ENCODE measurements at places on chromosomes 11 and 22. TPM values are rescaled to one million over a fixed set of nuclear protein-coding genes. Genes with fewer than 3 reads are reported as not detected.
A peak's percentile ranks its signal among the peaks of the same experiment; 100 is the strongest.

Gene MRGPRX2
- not detected for total RNA-seq

GRCh38 chr11:109769858-109770257, 323.3 kb upstream of the ZC3H12C start:
- no peaks in the 10 kb centered on the region for H3K27me3 ChIP-seq
- H3K4me1 ChIP-seq = no peaks in the 10 kb centered on the region
- H3K4me3 ChIP-seq = no peak overlapping the region
- no peak overlapping the region for H3K27ac ChIP-seq

- H3K27ac ChIP-seq = peak within 1 kb of the TSS; percentile 25
- no peak within 1 kb of the TSS for H3K4me3 ChIP-seq
- H3K4me1 ChIP-seq = no peaks in the 10 kb centered on the region
- H3K27me3 ChIP-seq = peaks cover 2% of the 10 kb centered on the region
Measured at GRCh38 chr22:26656891-26657851, at the start of gene MIAT. Gene MIAT, plus strand, starts transcription at chr22:26657588.

Gene OSBPL5
- 4.9 TPM for total RNA-seq

DNA sequence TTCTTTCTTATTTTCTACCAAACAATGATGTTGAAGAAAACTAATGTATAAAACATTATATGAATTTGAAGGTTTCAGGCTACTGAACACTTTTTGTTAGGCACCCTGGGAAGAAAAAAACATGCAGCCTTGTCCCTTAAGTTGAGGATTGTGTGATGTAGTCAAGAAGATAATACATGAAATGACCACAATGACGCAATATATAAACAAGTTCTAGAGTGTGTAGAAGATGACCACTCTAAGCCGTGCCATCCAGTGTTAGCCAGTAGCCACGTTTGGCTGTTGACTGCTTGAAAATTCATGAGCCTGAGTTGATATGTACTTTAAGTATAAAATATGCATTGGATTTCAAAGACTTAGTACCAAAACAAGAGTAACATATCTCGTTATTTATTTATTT, 16.2 kb downstream of the SWAP70 start:
- H3K27me3 ChIP-seq = no peaks in the 10 kb centered on the region
- H3K36me3 ChIP-seq = no peaks in the 10 kb centered on the region
- H3K4me3 ChIP-seq = no peak overlapping the region
- no peak for DNase-seq

Gene POU2AF2
- total RNA-seq = not detected

- H3K4me3 ChIP-seq = no peak overlapping the region
- H3K36me3 ChIP-seq = no peaks in the 10 kb centered on the region
- H3K27me3 ChIP-seq = no peaks in the 10 kb centered on the region
- H3K27ac ChIP-seq = no peak overlapping the region
- peak; percentile 76 for DNase-seq
Measured at GRCh38 chr11:57345555-57346211, 7.5 kb downstream of the P2RX3 start.

- H3K4me3 ChIP-seq = no peak overlapping the region
- H3K36me3 ChIP-seq = no peaks in the 10 kb centered on the region
- no peak overlapping the region for H3K27ac ChIP-seq
- no peaks in the 10 kb centered on the region for H3K27me3 ChIP-seq
Measured at GRCh38 chr11:35404388-35404775, 15.0 kb downstream of the SLC1A2 start.

DNA sequence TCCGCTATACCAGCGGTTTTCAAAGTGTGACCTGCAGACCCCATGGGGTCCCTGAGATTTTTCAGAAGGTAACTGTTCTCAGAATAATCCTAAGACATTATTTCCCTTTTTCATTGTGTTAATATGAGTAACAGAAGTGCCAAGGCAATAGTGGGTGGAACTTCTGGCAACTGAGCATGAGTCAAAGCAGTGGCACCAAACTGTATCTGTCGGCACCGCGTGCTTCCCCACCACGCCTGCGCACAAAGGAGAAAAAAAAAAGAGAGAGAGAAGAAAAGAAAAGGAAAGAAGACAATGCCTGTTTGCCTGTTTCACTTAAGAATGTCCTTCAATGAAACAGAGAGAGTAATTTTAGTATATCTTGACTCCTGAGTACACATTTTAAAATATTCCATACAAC, 679.9 kb downstream of the OPCML start:
- H3K27ac ChIP-seq = no peak overlapping the region
- no peak for DNase-seq
- H3K27me3 ChIP-seq = no peaks in the 10 kb centered on the region
- no peak overlapping the region for H3K4me3 ChIP-seq
- no peaks in the 10 kb centered on the region for H3K36me3 ChIP-seq
- no peaks in the 10 kb centered on the region for H3K4me1 ChIP-seq

DNA sequence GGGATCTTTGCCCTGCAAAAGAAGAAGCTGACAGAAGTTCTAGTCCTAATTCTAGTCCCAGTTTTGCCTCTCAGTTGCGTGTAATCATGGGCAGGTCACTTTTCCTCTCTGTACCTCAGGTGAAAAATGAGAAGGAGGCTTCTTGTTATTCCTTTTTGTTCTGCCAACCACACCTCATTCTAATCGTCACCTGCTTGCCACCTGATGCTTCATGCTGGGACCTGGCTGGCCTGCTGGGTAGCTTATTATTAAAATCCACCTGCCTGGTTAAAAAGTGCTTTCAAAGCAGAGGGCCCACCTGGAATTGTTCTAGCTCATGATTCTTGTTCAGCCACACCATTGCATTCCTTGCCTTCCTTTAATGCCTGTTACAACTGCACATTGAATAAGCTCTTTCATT, 8.4 kb upstream of the ALG8 start:
- H3K36me3 ChIP-seq = no peaks in the 10 kb centered on the region
- H3K4me1 ChIP-seq = peaks cover 19% of the 10 kb centered on the region
- H3K4me3 ChIP-seq = no peak overlapping the region

GRCh38 chr11:47186076-47186699, at the start of gene PACSIN3:
Gene PACSIN3, minus strand, starts transcription at chr11:47186434. Its CDS starts 3,707 bp downstream, at chr11:47182727.
- peak; percentile 71 for DNase-seq
- H3K36me3 ChIP-seq = no peaks in the 10 kb centered on the region
- peak within 1 kb of the TSS; percentile 91 for H3K27ac ChIP-seq
- H3K4me3 ChIP-seq = peak within 1 kb of the TSS; percentile 74
- H3K27me3 ChIP-seq = no peaks in the 10 kb centered on the region
- H3K4me1 ChIP-seq = peaks cover 35% of the 10 kb centered on the region

- no peak overlapping the region for H3K27ac ChIP-seq
- H3K27me3 ChIP-seq = no peaks in the 10 kb centered on the region
- H3K4me1 ChIP-seq = peaks cover 2% of the 10 kb centered on the region
- no peak overlapping the region for H3K4me3 ChIP-seq
- no peaks in the 10 kb centered on the region for H3K36me3 ChIP-seq
Measured at GRCh38 chr22:21106000-21106399, 60.3 kb downstream of the LRRC74B start.

DNA sequence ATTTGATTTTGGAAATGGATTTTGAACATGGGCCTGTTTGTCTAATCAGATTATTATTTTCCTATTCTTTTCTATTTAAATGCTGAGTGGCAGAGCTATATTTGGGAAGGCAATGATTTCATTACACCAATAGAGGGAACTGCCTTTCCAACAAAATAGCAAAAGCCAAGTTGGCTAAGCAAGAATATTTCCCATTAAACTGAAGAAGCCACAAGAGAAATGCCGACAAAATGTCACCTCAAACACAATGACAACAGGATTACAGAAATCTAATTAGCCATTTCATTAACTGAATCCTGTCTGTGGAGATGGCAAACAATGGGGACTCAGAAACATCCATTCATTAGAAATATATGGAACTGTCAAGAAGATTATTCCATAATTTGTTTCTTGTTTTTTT, 1593.1 kb upstream of the RAG2 start:
- H3K4me1 ChIP-seq = no peaks in the 10 kb centered on the region
- no peak overlapping the region for H3K4me3 ChIP-seq
- no peak overlapping the region for H3K27ac ChIP-seq
- no peak for DNase-seq
- no peaks in the 10 kb centered on the region for H3K36me3 ChIP-seq
- H3K27me3 ChIP-seq = no peaks in the 10 kb centered on the region

DNA sequence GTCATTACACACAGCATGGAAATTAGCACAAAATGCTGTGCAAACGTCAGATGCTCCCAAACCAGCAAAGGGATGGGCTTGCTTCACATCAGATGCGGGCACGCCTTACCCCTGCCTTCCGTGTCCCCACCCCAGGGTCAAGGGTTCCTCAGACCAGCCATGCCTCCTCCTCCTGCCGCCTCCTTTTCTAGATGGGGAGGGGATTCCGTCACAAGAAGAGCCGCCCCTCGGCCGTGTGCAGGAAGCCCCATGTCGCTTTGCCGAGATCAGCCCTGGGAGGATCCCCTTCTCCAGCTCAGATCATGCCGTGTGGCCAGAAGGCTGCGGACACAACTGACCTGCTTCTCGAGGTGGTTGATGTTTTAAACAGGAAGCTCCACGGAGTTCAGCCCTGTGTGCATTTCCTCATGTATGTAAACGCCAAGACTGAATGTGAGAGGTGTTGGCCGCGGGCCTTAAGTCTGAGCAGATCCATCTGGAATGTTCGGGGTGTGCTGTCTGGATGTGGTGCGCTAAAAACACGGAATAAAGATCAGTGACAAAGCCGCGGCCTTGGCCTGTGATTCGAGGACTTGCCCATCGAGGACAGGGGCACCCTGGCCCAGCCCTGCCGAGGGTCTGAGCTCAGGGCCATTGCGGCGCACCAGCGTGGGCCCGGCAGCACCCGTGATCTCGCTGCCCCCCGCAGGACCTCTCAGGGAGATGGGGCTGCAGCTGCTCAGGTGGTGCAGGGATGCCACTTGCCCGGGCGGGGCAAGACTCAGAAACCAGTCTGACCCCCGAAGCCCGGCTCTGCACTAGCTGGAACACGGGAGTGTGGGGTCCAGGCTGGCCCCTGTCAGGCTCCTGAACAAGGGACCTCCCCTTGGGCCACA, 412.9 kb downstream of the TBC1D22A start:
- H3K27me3 ChIP-seq = no peaks in the 10 kb centered on the region
- no peak overlapping the region for H3K4me3 ChIP-seq
- no peak overlapping the region for H3K27ac ChIP-seq
- H3K36me3 ChIP-seq = no peaks in the 10 kb centered on the region
- peak; percentile 22 for DNase-seq

DNA sequence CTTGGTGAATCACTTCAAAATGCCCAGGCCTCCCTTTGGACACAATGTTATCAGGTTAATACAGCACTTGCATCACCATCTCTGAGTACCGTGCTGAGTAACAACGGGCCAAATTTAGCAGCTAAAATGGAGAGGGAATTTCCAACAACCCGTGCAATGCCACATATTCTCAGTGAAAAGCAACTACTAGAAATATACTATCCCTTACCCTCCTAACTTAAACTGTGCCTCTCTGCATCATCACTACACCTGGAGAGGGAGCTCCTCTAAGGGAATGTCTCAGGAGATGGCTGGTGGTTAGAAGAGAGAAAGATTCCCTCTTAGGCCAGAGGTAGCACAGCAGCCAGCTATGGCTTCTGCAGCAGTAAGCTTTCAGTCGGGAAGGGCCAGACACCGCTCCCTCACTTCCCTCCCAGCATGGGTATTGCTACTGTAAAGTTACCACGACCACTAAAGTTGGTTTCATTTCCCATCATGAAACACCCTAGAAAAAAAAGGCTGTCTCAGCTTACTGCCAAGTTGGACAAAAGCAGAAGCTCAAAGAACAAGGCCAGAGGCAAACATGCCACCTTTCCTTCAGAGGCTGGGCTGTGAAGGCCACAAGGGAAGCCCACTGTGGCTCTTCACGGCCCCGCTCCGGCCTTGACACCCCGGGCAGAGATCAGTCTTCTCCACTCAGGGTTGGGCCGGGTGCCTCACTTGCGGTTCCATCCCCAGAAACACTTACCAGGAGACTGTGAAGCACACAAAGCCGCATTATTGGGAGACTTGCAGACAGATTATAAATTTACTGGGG, 3.9 kb downstream of the MAML2 start:
- H3K4me1 ChIP-seq = peaks cover 47% of the 10 kb centered on the region
- no peak overlapping the region for H3K27ac ChIP-seq
- H3K36me3 ChIP-seq = no peaks in the 10 kb centered on the region
- H3K27me3 ChIP-seq = no peaks in the 10 kb centered on the region

- no peaks in the 10 kb centered on the region for H3K27me3 ChIP-seq
- H3K27ac ChIP-seq = peak overlapping the region; percentile 29
- no peaks in the 10 kb centered on the region for H3K36me3 ChIP-seq
- DNase-seq = peak; percentile 50
- H3K4me1 ChIP-seq = peaks cover 10% of the 10 kb centered on the region
Measured at GRCh38 chr11:19342036-19342435, 101.3 kb upstream of the E2F8 start.
